ENCODE measurements at places on chromosomes 1 and 21.

- no peak for DNase-seq
Measured at GRCh38 chr1:116765962-116766361, 11.7 kb downstream of the CD2 start.

DNA sequence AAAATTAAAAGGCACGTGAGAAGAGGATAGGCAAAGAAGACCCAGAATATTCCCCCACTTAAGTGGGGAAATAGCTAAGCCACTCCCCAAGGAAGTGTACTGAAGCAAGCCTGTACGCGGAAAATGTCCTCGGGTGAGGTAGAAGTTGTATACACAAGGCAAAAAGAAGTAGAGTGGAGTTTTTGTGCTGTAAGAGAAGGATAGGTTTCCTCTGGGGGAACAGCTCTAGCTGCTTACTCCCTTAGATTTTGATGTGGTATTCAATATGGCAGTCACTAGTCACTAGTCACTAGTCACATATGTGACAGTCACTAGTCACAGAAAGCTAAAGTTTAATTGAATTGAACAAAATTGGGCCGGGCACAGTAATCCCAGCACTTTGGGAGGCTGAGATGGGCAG is 7.6 kb downstream of the TXNIP start:
- DNase-seq = no peak

GRCh38 chr1:68228851-68229250 is 3.5 kb downstream of the WLS start:
- DNase-seq = no peak

GRCh38 chr1:62221171-62221570 is 26.5 kb downstream of the L1TD1 start:
- DNase-seq = no peak

- peak; percentile 77 for DNase-seq
Measured at GRCh38 chr1:32619701-32620485, 30.5 kb downstream of the ZBTB8OS start.

GRCh38 chr21:45219517-45219916 is 68.2 kb downstream of the POFUT2 start:
- DNase-seq = no peak

DNA sequence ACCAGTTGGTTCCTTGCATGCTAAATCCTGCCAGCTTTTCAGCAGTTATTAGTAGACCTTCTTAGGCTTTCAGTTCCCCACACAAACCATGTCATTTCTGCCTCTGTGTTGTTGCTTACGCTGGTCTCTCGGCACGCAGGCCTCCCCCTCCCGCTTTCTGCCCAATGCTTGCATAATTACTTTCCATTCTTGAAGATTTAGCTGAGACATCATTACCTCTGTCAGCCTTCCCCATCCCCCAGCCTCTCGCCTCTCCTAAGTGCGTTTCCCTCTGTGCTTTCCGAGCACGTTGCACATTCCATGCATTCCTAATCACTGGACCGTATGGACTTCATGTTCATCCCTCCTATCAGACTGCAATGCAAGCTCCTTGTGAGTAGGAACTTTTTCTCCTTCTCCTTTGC is 26.8 kb downstream of the TSHB start:
- DNase-seq = no peak

- DNase-seq = no peak
Measured at GRCh38 chr1:224149709-224150108, 33.3 kb upstream of the DEGS1 start.

- no peak for DNase-seq
Measured at GRCh38 chr1:110650609-110651008, 24.1 kb downstream of the KCNA3 start.

- no peak for DNase-seq
Measured at GRCh38 chr1:42979896-42980800, 21.5 kb upstream of the SLC2A1 start.

DNA sequence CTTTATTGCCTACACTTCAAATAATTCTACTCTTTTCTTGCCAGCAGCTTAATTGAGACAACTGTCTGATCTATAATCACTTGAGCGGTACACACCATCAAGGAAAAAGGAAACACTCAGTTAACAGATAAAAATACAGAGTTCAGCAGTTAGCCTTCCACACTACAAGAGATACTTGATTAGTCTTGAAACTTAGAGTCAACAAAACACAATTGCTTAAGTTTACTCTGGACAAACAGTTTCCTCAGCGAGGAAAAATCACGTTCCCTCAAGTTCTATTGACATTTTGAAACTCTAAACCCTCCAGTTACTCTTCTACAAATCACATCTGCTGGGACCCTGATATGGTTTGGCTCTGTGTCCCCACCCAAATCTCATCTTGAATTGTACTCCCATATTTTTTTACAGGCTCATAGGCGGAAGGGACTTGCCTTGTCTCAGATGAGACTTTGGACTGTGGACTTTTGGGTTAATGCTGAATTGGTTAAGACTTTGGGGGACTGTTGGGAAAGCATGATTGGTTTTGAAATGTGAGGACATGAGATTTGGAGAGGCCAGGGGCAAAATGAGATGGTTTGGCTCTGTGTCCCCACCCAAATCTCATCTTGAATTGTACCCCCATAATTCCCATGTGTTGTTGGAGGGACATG is 140.4 kb downstream of the CDC7 start:
- DNase-seq = no peak

DNA sequence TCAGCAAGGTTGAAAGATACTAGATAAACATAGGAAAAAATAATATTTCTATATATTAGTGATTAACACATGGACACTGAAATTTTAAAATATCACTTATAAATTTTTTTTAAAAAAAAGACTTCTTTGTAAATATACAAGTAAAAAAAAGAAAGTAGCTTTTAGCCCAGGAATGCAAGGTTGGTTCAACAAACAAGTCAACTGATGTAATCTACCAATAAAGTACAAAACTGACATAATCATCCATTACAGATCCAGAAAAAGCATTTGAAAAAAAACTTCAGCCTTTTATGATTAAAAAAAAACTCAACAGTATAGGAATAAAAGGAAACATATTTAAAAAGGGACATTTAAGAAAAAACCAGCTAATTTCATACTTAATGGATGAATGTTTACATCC is 48.4 kb downstream of the TRMT1L start:
- no peak for DNase-seq

GRCh38 chr21:29786496-29787360 is 153.1 kb downstream of the GRIK1 start:
- DNase-seq = no peak

GRCh38 chr1:80825067-80825466 is 975.7 kb upstream of the ADGRL2 start:
- no peak for DNase-seq
